ENCODE measurements at places on chromosomes 16 and 17.

GRCh38 chr16:62926121-62926801 is 890.0 kb upstream of the CDH8 start:
- no peak for DNase-seq

DNA sequence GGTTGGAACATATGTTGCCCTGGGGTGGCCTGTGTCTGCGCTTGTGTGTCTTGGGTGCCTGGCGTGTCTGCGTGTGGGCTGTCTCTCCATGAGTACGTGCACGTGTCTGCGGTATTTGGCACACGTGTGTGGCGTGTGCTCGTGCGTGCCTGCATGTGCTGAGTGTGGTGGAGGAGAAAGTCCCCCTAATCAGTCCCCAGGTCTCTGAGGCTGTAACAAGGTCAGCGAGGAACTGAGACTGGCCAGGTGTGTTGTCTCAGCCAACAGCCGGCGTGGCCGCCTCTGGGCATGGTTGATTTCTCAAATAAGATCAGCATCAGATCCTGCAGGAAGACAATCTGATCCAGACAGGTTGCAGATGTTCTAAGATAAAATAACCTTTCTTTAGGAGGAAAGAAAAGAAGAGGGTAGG is 3.5 kb upstream of the CPNE7 start:
- DNase-seq: no peak

GRCh38 chr16:28118637-28119036 is 55.1 kb upstream of the GSG1L start:
- no peak for DNase-seq

- no peak for DNase-seq
These were observed 48.8 kb downstream of the PITPNM3 start for GRCh38 chr17:6507535-6507934.

GRCh38 chr16:1458977-1459341 is 14.6 kb upstream of the CCDC154 start:
- DNase-seq: no peak

DNA sequence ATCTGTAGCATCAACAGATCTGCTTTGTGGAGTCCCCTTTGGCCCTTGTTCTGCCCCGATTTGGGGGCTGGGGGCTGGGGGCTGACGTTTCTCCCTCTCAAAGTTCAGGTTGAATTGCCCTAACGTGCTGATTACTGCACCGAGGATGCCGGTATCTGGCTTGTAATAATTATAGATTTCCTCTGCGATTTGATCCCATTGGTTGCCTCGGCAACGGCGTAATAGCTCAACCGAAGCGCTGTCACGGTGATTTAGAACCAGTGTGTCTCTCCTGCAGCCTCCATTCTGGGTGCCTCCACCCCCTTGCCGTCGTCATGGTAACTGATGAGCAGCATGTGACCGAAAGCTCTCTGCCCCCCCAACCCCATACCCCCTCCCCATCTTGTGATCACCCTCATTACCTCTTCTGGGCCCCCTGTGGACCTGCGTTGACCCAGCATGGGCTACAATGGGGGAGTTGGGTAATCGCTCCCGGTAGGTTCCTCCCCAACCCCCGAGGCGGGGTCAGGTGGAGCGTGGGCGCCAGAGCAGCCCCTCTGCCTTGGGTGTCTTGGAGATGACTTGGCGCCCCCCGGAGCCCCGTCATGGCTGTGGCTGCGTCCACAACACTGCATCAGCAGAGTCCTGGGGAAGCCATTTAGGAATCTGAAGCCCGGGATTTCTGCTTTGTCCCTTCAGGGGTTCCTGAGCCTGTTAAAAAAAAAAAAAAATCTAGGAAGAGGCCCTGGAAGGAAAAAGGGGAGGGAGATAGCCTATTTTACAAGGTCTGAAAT is 38.4 kb downstream of the ABAT start:
- no peak for DNase-seq

DNA sequence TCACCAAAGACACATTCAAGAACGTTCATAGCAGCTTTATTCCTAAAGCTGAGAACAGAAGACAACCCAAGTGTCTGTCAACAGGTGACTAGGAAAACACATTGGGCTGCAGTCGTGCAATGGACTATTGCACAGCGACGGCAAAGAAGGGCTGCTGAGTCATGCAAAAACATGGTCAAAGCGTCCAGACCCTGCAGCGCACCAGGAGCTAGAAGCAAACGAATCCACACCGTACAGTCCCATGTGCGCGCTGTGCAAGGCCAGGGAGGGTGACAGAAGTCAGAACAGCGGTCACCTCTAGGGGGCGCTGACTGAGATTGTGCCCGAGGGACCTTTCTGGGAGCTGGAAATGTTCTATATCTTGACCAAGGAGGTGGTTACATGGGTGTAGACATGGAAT is 266.4 kb downstream of the MAF start:
- peak; percentile 62 for DNase-seq

DNA sequence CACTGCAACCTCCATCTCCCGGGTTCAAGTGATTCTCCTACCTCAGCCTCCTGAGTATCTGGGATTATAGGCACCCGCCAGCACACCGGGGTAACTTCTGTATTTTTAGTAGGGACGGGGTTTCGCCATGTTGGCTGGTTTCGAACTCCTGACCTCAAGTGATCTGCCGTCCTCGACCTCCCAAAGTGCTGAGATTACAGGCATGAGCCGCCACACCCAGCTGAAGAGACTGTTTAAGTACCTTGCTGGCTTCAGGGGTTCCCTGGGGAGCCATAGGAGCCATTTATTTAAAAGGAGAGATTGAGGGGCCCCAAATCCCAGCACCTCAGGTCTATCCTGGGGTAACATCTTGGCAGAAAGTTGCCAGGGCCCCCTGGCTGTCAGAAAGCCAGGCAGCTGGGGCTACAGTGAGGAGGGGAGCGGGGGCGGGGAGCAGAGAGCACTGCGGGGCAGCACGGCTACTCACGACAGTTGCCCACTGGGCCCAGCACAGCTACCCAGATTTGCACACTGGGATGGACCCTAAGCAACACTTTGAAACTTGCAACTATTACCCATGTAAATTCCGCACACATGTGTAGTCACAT is 1.6 kb downstream of the SNAI3 start:
- no peak for DNase-seq

DNA sequence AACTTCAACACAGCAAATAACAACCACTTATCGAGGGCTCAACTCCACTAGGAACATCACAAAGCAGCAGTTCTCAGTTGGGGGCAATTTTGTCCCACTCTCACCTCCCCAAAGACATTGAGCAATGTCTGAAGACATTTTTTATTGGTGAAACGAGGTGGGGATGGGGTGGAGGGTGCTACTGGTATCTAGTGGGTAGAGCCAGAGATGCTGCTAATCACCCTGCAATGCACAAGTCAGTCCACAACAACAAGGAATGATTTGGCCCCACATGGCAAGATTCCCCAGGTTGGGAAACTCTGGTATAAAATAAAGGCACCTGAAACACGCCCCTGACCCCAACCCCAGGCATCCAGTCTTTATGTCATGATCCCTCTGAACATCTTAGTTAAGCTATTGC is 33.3 kb downstream of the TLE7 start:
- no peak for DNase-seq

DNA sequence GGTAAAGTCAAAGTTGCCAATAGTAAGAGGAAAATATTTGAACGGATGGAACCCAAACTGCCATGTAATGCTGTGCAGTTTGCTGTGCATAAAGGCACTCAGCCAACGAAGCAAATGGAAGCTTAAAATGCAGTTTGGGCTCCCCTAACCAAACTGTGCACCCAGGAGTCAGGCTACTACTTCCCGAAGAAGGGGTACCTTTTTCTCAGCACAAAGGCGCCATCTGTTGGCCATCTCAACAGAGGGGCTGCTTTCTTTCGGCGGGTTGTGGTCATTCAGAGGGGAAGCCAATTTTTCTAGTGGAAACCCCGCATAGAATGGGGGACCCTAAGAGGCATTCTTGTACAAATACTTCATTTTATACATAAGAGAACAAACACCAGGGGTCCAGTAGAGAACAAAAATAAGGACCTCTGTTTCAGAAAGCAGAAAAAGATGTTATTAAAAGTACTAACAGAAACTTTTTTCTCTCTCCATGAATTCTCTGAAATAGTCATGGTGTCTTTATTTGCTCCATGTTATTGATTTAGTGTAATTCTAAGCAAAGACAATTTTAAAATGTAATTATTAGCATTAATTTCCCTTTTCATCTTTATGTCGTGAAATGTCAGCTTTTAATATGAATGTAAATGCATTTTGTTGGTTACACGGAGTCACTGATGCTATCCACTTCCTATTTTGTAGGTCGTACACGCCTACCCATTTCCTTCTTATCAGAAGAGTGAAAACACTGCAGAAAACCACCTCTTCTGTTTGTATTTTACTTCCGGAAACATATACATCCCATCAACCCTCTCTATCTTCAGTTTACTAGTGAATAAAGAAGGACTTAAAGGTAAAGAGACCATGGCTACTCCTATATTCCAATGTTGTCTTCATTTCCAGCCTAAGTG is 453.3 kb downstream of the KCNJ2 start:
- peak; percentile 22 for DNase-seq

DNA sequence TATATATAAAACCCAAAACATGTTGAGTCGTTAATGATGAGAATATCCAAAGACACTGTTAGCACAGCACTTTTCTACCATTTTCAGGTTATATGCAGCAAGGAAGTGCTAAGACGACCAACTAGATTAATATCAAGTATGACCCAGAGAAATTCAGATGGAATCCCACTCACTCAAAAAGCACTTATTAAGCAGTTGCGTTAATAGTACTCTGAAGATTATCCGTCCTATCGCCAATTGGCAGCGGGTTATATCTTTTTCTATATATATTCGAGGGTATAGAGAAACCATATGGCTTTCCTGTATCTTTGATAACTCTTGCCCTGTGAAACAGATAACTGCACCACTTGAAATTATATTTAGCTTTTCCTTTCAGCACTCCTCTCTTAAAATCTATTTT is 1.1 kb downstream of the CRLF3 start:
- no peak for DNase-seq

DNA sequence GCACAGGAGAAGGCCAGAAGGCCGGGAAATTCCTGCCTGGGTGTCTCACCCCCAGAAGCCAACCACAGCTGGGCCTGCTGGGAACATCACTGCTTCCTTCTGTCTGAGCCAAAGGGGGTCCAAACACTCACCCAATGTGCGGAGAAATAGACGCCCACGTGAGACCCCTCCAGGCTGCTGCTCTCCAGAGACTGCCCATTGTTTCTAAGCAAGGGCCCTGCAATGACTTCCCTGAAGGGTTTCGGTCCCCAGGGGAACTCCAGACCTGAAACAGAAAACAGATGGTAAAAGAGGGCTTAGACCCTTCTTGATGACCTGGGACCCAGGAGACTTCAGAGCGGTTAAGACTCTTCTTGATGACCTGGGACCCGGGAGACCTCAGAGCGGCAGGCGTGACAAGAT is 41.3 kb downstream of the MRM3 start:
- no peak for DNase-seq

- peak; percentile 67 for DNase-seq
These were observed 11.7 kb downstream of the ABCC1 start for GRCh38 chr16:15961060-15961511.

DNA sequence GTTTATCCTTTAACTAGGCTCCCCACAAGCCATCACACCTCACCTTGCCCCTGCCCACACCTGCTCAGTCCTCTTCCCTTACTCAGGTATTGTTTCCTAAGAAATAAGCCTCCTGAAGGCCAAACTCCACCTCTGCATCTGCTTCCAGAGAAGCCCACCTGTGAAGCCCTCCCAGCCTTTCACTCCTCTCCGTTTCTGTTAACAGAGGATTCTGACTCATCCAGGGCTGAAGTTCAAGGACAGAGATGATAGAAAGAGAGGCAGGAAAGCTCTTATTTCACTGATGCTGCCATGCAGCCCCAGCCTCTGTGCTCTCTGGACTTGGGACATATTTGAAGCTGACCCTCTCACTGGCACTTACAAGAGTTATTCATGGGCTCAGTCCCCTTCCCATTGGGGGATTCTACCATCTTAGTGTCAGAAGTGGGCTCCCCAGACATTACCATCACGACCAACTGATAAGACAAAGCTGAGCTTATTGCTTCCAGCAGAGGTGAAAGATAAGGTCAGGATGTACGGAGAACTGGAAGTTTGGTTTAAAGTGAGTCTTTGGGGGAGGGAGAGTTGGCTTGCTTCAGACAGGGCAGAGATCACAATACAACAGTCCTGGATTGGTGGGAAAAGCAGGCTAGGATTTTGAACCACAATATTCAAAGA is 35.3 kb upstream of the XYLT2 start:
- DNase-seq: no peak

DNA sequence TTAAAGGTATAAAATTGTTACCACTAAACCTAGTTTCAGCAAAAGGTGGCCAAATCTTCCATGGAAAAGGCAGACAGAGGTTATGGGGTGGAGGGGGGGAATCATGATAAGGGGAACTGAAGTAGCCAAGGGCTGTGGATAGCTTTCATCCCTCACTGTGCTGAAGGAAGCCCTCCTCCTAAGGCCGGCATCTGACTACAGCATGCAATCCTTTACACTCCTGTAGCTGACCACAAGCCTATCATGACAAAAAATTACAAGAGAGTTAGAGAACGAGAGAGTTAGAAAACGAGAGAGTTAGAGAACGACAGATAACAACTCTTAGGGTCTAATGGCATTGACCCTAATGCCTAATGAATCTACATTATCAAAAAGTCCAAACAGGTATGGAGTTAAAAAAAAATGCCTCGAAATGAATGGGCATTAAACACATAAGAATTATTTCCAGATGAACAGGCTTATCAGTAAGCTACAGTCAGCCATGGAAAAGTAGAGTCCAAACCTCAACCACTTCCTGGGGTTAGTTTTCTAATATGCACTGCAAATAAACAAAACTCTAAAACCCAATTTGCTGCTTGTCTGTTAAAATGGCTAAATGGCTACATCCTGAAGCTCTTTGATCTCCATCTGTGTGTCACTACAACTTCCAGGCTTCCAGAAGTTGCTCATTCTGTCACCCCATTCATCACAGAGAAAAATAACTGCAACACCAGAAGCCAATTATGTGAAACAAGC is 29.7 kb downstream of the DUSP14 start:
- no peak for DNase-seq

DNA sequence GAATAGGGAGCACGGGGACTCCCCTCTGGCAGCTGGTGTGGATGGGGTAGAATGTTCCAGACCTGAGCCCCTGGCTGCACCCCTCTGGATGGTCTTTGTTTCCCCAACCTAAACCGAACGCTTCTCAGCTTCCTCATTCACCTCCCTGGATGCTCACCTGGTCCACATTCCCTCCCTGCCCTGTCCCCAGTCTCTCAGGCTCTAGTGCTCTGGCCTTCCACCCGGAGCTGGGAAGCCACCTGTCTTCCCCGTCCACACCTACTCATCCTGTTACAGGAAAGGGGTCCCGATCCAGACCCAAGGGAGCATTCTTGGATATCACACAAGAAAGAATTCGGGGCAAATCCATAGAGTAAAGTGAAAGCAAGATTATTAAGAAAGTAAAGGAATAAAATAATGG is 73.5 kb downstream of the CYLD start:
- no peak for DNase-seq

DNA sequence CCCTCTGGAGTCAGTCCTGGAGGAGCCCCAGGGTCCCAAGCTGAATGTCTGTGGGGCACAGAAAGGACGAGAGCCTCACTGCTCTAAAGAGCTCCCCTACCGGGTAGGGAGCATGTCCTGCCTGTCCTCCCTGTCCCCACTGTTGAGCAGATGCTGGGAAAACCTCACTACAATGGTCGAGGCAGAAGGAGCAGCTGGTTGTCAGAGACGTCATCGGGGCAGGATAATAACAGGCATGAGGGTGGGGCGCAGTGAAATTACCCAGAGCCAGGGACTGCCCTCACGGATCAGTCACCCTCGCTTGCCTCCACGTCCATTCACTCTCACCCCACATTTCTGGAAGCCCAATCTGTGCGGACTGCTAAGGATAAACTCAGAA is 538 bp downstream of the TM4SF5 start:
- no peak for DNase-seq
